ENCODE measurements at places on chromosomes 1 and 21. TPM values are rescaled to one million over a fixed set of nuclear protein-coding genes. Genes with fewer than 3 reads are reported as not detected.

Gene CNR2
- polyA plus RNA-seq = 0.08 TPM

Gene LCE1A
- not detected for polyA plus RNA-seq

Gene MOB3C
- 12.3 TPM for polyA plus RNA-seq

Gene GJA4
- 11.2 TPM for polyA plus RNA-seq

Gene ASCL5
- polyA plus RNA-seq = 0.15 TPM

Gene SLC25A34
- 3.9 TPM for polyA plus RNA-seq

Gene SPRR2E
- not detected for polyA plus RNA-seq

Gene KCNA3
- 0.12 TPM for polyA plus RNA-seq

Gene VHLL
- not detected for polyA plus RNA-seq

Gene PROK1
- 0.17 TPM for polyA plus RNA-seq

Gene TTC24
- 1.6 TPM for polyA plus RNA-seq
